ENCODE measurements at places on chromosomes 12 and 14.
A peak's percentile ranks its signal among the peaks of the same experiment; 100 is the strongest.

DNA sequence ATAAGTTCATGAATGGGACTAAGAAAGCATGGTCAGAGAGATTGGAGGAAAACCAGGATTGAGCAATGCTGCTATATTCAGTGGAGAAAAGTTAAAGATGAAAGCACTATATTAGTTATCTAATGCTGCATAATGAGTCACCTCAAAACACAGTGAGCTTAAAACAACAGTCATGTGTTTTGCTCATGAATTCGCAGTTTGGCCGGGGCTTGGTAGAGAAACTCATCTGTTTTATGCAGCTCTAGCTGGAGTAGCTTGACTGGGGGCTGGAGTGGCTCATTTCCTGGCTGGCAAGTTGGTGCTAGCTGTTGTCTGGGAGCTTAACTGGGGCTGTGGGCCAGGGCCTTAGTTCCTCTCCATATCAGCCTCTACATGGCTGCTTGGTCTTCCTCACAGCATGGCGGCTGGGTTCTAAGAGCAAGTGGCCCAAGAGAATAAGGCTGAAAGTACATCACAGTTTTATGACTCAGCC lies 90.1 kb downstream of the ADCK1 start:
- no peak for DNase-seq

GRCh38 chr12:11676052-11676451 lies 26.6 kb downstream of the ETV6 start:
- no peak for DNase-seq

DNA sequence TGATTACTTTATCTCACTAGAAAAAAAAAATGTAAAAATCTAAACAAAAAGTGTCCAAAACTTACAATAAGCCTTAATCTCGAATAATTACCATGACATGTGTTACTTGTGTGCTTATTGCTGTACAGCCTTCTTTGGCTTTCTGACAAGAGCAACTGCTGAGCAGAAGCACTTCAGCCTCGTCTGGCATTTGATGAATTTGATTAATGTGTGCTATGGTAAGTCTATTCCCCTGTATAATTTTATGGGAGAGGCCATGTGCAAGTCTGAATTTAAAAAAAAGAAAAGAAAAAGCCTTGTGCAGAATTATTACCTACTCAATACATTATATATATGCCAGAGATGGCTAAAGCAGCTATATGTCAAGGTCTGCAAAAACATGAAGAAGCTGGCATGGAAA lies 113.9 kb downstream of the AEBP2 start:
- DNase-seq, result no peak

DNA sequence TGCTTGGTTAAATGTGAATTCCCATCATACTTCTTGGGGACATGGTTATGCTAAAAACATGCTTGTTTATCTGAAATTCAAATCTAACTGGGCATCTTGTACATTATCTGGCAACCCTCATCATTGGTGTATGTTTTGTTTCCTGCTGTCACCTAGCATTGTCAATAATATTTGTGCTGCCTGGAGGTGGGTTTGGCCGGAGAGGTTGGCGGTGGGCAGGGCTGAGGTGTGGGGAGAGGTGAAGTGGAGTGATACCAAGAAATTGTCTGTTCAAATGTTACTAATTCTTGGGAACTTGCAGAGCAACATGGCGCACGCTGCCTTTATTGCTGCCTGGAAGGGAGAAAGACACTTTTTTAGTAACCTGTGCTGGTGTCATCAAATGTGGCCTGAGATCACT lies 280.5 kb downstream of the VRK1 start:
- no peak for DNase-seq

DNA sequence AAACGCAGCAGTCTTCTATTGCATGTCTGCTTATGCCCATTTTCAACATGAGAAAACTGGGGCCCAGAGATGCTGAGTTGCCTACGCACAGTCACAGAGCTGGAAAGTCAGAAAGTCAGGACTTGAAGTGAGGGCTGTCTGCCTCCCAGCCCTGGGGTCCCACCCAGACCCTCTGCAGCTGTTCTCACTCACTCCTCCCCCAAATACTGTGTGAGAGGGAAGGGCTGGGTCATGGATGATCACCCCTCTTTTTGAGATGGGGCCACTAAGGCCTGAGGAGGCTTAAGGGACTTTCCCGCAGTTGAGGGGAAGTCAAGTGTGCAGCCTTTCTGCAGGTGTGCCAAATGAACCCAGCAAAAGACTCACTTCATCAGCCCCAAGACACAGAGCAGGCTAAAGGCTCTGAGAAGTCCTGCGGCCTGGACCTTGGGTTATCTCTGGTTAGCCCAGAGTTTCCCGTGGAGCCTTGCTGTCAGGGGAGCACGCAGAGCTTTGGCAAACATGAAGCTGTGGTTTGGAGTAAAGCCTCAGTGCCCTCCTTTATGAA lies 18.7 kb downstream of the DTX1 start:
- no peak for DNase-seq

DNA sequence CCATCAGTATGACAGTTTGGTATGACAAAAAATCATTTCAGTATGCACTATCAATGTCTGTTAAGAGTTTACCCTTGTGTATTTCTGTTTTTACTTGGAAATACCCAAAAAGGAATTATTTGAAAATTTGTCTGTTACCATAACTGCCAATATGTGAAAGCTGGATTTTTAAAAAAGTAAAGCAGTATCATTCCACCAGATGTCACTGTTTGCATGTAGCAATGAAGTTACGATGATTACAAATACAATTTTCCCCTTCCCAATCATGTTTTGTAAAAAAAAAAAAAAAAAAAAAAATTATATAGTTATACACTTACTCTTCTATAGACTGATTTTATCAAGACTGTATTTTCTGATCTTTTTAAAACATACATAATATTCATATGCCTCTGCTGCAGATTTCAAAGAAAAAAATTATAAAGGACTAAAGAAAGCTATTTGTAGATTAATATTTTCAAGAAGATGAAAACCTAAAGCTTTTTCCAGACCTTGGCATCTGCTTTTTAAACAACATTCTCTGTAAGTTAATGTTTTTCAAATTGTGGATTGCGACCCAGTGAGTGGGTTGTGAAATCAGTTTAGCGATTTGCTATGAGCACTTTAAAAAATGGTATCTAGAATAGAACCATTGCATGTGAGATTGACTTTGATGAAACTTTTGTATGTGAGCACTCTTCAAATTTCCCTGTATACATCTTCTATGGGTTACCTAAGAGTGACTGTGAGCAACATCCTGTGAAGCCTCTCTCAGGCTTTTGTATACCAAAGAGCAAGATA lies 114.2 kb downstream of the TTC6 start:
- DNase-seq, result no peak

GRCh38 chr14:102554821-102555819 lies 37.3 kb upstream of the RCOR1 start:
- DNase-seq, result peak; percentile 51

GRCh38 chr12:108888031-108888430 lies 8.1 kb downstream of the DAO start:
- DNase-seq, result no peak

DNA sequence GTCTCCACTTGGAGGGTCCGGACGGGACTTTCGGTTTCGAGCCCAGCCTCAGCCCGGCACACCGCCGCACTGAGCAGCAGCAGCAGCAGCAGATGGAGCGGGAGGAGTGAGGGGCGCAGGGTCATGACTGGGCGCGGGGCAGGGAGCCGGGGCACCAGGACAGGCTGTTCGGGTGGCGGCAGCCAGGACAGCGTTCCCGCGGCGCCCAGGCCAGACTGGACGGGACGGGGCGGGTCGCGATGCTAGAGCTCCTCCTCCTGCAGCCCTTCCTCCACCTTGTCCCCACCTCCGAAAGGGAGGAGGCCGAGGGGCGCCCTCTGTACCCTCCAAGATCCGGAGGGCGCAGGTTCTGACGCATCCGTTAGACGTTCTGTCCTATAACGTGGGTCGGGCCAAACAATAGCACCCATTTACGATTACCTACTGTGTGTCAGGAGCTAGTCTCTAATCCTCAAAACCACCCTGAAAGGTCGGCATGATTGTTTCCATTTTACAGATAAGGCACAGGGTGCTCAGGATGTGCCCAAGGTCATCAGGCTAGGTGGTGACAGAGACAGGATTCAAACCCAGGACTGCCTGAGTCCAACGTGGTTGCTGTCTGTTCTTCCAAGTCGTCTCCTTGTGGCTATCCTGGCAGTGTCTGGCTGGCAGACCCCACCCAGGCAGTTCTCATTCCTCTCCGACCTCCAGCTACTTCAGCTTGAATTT lies at the start of gene FKBP11:
FKBP11 (minus strand) TSS at position 189 of the 708 bp plus-strand sequence; CDS start at position 125, 64 bp downstream.
- peak; percentile 69 for DNase-seq

- DNase-seq, result no peak
These were observed 3.6 kb downstream of the VDR start for GRCh38 chr12:47901063-47901717.

DNA sequence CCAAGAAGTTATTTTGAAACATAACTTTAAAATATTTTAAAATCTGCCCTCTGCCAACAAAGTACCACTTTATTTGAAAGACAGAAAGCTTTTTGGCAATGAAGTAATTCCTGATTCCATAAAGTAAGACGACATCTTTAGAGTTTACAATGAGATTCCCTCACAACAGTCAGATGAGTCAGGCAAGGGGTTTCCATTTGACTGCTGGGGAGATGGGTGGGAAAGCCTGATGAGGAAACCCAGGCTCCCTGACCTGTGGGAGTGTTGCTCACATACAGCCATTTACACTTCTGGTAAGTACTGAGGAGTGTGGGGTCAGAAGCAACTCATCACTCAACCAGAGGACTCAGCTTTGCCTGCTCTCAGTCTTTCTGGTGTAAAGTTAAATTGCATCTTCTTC lies 10.2 kb downstream of the KITLG start:
- DNase-seq, result no peak

DNA sequence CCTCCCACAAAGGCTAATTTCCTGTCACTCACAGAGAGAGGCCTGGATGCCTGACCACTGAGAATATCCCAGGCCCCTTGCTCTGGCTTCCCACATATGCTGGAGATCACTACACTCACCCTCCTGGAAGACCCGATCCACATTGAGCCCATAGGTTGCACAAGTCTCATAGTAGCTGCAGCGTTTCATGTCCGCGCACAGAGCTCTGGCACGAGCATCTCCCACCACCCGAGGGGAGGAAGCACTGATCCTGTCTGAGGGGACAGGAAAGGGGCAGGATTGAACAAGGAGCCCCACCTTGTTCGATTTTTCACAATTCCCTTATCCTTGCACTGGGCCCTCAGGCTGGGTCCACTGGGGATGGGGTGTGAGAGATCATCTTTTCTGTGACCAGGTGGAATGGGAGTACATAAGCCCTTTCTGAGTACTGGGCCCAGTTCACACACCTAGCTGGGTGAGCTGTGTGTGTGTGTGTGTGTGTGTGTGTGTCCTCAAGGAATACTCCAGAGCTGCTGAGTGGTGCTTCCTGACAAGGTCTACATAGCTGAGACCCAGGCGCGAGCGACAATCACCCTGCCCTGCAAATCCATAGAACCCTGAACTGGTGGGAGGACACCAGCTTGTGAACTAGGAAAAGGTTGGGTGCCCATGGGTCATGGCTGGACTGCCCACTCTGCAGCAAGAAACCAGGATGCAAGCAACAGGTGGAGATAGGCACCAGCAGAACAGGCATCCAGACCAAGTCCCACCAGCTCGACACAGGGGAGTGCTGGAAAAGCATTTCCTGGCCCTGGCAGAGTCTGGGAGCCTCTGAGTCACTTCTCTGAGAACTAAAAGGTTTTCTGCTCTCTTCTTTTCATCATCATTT lies 5.6 kb downstream of the AGAP2 start:
- DNase-seq, result no peak

DNA sequence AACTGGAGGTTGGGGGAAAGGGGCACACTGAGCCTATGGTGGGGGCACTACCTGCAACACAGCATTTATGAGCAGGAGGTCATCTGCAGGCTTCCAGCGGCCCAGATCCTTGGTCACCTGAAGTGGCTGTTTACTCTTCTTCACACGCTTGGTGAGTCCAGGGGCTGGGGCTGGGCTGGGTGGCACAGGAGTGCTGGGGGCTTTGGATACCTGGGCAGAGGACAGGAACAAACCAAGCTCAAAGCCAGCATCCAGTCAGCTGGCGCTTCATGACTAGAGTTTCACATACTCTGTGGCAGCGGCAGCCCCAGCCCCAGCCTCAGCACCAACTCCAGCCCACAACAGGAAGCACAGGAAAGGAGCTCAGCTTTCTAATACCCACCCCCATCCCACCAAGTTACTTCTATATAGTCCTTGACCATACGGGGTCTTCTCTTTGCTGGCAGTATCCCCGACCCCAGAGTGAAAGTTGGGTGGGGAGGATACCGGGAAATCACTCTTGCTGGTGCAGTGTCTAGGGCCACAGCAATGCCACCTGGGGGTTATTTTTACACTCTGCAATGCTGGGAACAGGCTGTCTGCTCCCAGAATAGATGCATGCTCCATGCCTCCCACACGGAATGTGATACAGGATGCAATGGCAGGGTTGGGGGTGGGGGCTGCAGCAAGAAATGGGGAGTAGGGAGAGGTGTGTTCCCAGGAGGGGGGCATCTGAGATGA lies 3.1 kb downstream of the MCRS1 start:
- DNase-seq, result no peak

DNA sequence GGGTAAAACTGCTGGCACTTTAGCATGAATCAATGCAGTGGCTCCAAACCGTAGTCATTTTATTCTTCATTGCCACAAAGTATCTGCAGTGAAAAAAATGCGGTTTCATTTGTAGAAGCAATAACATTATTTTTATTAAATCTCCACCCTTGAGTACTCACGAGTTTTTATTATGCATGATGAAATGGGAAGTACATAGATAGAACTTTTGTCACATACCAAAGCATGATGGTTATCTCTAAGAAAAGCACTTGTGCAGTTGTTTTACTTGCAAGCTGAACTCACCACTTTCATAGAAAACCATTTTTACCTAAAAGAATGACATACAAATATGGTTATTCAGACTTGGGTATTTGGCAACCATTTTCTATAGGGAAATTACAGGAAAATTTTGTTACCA lies 90.3 kb downstream of the PELI2 start:
- no peak for DNase-seq

DNA sequence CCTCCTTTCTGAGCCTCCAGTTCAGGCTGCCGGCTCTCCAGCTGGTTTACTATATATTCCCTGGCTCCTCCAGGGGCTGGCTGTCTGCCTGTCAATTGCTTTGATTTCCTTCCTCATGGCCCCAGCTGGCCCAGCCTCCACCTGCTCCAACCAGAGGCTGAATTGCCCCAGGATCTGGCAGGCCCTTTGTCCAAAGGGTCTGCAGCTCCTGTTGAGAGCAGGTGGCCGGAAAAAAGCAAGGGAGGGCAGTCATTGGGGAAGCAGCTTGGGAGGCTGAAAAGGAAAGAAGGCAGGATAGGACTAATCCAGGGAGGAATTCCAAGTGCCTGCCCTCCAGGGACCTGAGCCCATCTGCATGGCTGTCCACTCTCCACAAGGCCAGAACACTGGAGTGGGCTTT lies 25.3 kb downstream of the PAH start:
- no peak for DNase-seq

GRCh38 chr14:69572030-69572840 lies 2.4 kb downstream of the CCDC177 start:
- DNase-seq, result no peak

- DNase-seq, result no peak
These were observed 85.3 kb upstream of the PARP11 start for GRCh38 chr12:3958534-3958933.

DNA sequence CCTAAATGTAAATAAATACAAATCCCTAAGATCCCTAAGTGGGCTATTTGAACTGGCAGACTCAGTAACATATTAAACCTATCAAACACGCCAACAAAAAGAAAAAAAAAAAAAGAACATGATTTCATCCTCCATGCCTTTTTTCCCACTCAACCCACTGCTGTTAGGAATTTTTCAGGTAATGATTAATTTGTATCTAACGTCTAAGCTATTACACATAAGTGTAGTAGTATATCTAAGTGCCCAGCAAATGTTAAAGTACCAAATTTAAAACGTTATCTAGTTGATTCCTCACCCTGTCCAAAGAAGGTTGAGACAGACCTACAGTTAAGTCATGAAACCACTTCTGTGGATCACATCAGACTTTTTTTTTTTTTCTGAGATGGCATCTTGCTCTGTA lies 16.4 kb upstream of the ARID4A start:
- DNase-seq, result no peak

Measured in stimulated activated CD4-positive, alpha-beta T cell treated with anti-CD3 and anti-CD28 coated beads, Interleukin-1b, Interleukin-23, amount 100 ng/mL, for 4 hours (primary cell).